Activated T-helper 1 cell treated with anti-CD3 and anti-CD28 coated beads, Interleukin-12 subunit alpha, Interleukin-12 subunit beta, Interleukin-2, Interleukin-4 antibody, amounts not matched to agents 30 ng/mL and 10 ng/mL and 1 ng/mL, durations not matched to agents 14 hours and 24 hours and 36 hours (primary cell): ENCODE measurements at places on chromosomes 7 and 10. TPM values are rescaled to one million over a fixed set of nuclear protein-coding genes. Genes with fewer than 3 reads are reported as not detected.

- no peak for DNase-seq
Observed at GRCh38 chr7:156380261-156380660, 260.3 kb upstream of the RNF32 start.

GRCh38 chr7:95427166-95427565 is 7.7 kb downstream of the PON2 start:
- no peak for DNase-seq

- no peak for DNase-seq
Observed at GRCh38 chr10:47323087-47323486, 833 bp downstream of the GDF2 start.

DNA sequence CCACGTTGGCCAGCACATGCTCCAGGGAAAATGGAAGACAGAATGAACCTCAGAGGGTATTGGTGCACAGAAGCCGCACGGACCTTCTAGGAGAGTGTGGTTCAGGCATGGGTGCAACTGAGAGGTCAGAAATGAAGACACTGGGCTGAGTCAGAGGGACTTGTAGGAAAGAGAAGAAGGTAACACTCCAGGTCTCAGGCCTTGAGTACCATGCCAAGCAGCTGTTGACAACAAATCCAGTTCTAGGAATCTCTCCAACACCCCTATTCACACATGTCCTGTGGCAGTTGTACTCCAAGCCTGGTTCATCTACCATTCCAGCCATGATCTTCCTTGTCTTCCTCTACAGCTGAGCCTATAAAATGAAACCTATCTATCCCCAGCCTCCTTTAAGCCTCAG is 251.6 kb downstream of the USP6NL start:
- DNase-seq, result no peak

GRCh38 chr10:115049960-115050359 is 43.2 kb upstream of the ATRNL1 start:
- no peak for DNase-seq

- DNase-seq, result no peak
Observed at GRCh38 chr10:119025336-119025735, 4.2 kb upstream of the NANOS1 start.

DNA sequence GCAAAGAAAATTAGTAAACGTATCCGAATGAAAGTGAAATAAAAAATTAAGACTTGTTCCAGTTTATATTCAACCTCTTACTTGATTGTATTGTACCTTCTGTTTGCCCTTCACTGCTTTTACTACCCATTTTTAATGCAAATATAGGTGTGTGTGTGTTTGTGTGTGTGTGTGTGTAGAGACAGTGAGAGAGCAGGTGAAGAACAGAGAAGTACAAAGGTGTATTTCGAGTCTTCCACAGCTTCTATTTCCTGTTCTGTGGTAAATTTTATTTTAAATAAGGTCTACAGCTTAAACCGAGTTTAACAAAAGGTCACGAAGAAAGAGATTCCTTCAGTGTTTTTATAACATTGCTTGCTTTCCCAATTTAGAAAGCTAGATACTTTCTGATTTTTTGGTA is 12.7 kb upstream of the SVIL start:
- DNase-seq, result no peak

DNA sequence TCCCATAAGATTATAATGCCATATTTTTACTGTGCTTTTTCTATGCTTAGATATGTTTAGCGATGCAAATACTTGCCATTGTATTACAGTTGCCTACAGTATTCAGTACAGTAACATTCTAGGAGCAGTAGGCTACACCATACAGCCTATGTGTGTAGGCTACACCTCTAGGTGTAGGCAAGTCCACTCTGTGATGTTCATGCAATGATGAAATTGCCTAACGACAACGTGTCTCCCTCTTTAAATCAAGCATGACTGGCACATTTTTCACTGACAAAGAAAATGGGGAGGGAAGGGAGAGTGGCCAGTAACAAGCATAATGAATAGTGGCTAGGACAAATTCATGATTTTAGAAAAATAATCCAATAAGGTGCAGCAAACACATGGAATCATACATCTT is 1.7 kb downstream of the NCAPG2 start:
- DNase-seq, result no peak

GRCh38 chr7:95595746-95596197 is 544 bp downstream of the PDK4 start:
- no peak for DNase-seq

DNA sequence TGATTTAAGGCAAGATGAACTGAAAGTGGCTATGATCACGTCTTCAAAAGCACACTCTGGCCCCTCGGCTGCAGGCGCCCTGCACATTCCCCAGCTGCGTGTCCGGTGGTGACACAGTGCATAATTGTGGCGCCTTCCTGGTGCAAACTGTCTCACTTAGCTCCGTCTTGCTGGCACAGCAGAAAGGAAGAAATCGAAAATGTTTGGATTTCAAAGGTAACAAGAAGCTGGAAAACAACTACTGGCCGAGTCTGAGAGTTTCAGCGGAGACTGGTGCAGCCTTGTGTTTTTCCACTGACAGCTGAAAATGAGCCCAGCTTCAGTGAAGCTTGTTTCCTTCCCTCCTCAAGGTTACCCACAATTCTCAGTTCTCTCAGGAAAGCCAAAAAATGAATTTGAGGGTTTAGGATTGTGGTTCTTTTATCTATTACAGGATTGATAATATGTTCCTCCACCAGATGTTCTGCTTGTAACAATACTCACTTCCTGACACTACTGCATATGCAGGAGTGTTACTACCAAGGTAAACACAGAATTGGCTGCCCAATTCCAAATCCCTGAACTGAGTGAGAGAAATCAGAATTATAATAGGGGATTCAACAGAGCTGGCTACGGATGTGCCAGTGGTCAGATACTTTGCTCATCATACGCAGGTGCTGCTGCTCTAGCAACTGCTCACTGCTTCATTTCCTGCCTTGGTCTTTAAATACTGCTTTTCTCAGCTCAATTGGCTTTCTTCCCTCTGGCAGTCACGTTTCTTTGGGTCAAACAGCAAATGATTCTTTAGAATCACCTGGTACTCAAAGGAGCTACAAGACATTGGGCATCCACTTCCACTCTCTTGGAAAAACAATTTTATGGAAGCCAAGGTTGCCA is 63.7 kb downstream of the TRUB1 start:
- DNase-seq, result no peak

DNA sequence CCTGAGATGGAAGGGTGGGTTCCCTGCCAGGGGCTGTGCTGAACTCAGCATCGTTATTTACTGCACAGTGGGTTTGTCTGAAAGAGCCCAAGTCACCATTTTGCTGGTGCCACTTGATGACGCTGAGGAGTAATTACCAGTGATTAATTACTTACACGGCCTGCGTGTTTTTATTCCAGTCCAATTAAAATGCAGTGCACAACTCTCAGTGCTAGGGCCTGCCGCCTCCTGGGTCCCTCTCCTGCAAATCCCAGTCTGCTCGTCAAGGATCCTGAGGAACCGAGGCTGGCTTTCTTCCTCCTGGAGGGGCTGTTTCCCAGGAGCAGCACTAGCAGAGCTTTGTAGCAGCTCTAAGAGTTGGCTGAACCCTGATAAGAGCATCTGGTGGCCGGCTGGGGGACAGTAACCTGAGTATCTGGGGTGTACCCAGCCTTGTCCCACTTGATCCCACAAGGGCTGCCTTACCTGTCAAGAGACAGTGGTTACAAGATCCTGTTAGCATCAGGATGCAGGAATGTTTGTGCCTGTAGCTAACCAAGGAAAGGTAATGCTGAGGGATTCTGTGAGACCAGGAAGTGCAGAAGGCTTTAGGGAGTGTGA is 45.1 kb upstream of the LRRC4 start:
- DNase-seq, result no peak

DNA sequence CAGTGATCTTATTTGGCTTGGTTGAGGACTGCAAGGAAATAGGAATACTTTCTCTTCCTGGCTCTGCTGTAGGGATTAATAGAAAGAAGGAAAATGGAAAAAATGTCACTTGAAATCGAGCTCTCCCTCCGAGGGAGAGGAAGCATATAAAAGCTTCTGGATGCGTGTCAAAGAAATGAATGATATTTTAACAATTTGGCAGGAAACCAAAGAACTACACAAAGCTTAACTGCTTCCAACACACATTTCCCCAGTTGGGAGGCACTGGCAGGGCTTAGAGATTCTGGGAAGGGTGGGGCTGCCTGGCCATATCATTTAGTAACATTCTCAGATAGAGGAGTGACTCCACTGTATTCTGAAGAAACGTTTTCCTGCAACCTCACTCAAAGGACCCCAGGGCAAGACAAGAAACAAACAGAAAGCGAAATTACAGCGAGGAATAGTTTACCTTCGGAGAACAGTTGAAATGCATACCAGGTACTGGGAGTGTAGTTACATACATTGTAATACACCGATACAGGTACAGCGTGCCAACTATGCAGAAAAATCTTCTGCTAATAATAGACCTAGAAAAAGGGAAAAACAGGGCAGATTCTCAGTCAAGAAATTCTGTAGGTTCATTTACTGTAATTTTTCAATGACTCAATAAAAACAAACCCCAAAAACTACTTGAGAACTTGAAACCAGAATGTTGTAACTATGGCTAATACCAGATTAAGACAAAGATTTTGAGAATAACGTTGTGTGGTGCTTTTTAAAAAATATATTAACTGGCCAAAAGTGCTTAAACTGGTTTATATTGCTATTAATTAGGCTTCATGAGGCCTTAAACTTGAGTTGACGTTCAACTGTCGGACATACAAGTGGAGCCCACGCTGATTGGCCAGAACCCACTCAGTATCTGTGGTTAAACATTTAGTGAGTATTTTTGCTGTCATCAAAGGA is 75.7 kb upstream of the ASAH2 start:
- DNase-seq, result no peak

- DNase-seq, result no peak
Observed at GRCh38 chr7:21777921-21778320, 167.8 kb downstream of the CDCA7L start.

GRCh38 chr7:55365205-55365674 is at the start of gene LANCL2:
Gene LANCL2 (plus strand): TSS chr7:55365337. CDS start chr7:55366026, 689 bp downstream.
- no peak for DNase-seq

DNA sequence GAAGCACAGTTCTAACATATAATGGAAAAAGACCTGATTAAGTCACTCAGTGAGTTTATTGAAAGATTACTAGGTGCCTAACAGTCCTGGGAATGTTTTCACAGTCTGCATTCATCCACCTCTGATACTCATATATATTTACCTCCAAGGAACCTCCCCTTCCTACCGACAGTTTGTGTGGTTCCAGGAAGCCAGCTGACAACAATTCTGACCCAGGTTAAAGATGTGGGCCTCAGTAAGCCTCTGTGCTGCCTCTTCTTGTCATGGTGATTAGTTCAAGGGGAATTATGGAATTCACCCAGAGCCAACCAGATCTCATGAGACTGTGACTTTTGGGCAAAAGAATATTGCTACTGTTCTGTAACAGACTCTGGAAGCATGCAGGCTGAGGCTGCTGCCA is 186.8 kb downstream of the NXPH1 start:
- DNase-seq, result no peak

- DNase-seq, result no peak
Observed at GRCh38 chr7:120984406-120984805, 4.1 kb upstream of the CPED1 start.

DNA sequence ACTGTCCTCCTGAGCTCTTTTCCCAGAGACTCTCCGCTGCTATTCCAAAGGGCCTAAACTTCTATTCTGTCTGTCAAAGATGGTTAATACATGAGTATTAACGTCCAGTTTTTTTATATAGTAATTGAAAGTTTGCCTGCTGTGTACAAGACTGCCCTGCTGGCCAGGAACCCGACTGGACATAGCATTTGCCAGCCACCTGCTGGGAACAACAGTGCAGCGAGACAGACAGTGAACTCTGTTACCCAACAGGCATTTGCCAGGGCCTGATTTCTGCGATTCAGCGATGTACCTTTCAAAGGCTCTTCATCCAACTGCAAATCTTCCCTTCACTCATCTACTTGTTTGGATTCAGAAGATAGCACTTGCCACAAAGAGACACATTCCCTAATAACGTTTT is 128.8 kb upstream of the SEM1 start:
- DNase-seq, result no peak

DNA sequence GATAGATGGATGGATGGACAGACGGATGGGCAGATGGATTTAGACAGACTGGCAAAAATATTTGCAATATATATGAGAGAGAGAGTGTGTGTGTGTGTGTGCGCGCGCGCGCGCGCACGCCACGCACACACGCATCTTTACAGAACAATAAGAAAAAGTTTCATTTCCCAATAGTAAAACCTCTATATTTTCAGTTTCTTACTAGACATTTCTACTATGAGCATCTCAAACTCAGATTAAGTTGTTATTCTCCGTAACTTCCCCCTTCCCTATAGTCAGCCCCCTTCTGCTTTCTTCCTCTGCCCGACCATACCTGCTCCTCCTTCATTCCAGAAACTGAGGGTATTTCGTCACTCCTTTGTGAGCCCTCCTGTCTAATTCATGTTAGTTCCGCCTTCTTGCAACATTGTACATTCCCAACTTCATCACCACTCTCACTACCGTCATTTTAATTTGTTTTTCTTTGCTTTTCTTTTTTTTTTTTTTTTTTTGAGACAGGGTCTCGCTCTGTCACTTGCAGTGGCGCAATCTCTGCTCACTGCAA is 154.4 kb upstream of the SH2B2 start:
- no peak for DNase-seq

DNA sequence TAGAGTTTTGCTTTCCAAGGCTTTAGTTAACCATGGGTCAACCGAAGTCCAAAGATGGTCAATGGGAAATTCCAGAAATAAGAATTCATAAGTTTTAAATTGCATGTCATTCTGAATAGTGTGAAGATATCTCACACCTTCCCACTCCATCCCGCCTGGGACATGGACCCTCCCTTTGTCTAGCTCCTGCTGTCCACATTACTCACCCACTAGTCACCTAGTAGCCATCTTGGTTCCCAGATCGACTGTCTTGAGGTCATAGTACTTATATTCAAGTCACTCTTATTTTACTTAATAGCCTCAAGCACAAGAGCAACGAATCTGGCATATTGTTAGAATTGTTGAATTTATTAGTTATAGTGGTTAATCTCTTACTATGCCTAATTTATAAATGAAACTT is 366.6 kb downstream of the PRPF18 start:
- DNase-seq, result no peak

- DNase-seq, result no peak
Observed at GRCh38 chr7:95059842-95060313, 152.5 kb downstream of the PPP1R9A start.

FAM241B gene
- total RNA-seq, result 10.2 and 10.9 TPM in 2 replicates

TCF7L2 gene
- total RNA-seq, result 0.32 and 0.36 TPM in 2 replicates

ZNF467 gene
- total RNA-seq, result 0.10 TPM in 2 replicates

PDK4 gene
- total RNA-seq, result not detected in 2 replicates

KCNMA1 gene
- total RNA-seq, result not detected in 2 replicates

TRIM56 gene
- total RNA-seq, result 41.2 and 45.7 TPM in 2 replicates

ZPBP gene
- not detected in 2 replicates for total RNA-seq

MTURN gene
- 3.9 and 4.3 TPM in 2 replicates for total RNA-seq

NEUROG3 gene
- not detected in 2 replicates for total RNA-seq

TMEM184A gene
- total RNA-seq, result 0.03 TPM in 1 of 2 replicates, not detected in the other

CASTOR2 gene
- 6.3 and 6.4 TPM in 2 replicates for total RNA-seq

FFAR4 gene
- not detected in 2 replicates for total RNA-seq

C7orf57 gene
- 0.10 and 0.31 TPM in 2 replicates for total RNA-seq

LRRD1 gene
- total RNA-seq, result not detected in 2 replicates

PRR15 gene
- total RNA-seq, result not detected in 2 replicates

PRKAR2B gene
- 0.42 and 1.0 TPM in 2 replicates for total RNA-seq
